Activated CD8-positive, alpha-beta memory T cell treated with anti-CD3 and anti-CD28 coated beads for 4 hours (primary cell): ENCODE measurements at places on chromosomes 4 and X.

- no peak for DNase-seq
Observed at GRCh38 chr4:38082021-38082420, 121.8 kb downstream of the PTTG2 start.

GRCh38 chrX:35700121-35700520 is 98.0 kb upstream of the MAGEB16 start:
- no peak for DNase-seq

DNA sequence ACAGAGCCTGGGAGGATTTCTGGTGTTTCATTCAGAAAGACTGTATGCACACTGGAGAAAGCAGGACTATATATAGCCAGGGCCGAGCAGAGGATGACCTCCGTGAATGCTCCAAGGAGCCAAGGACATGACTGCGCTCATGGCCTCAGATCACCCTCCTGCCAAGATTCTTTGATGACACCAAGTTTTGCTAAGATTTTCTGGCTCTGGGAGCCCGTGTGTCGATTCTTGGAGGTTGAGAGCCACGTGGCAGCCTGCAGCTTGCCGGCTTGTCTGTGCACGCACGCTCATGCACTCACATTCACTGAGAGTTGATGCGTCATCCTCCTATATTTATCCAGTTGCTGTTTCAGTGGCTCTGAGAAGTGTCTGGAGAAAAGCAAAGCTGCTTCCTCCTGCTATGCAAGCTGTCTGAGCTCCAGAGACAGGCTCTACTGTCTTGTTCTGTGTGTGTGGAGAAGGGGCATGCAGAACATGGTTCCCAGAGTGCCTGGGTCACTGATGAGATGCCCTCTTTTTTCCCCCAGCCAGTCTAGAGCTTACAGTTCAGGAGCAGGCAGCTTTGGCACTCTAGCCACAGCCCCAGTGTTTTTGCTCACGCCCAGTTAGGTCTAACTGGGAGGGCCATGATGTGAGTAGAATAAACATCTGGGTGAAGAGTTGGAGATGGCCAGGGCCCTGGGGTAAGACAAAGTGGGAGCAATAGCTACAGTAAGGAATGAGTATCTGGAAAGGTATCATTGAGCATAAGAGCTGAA is 64.9 kb upstream of the SCOC start:
- DNase-seq = no peak

DNA sequence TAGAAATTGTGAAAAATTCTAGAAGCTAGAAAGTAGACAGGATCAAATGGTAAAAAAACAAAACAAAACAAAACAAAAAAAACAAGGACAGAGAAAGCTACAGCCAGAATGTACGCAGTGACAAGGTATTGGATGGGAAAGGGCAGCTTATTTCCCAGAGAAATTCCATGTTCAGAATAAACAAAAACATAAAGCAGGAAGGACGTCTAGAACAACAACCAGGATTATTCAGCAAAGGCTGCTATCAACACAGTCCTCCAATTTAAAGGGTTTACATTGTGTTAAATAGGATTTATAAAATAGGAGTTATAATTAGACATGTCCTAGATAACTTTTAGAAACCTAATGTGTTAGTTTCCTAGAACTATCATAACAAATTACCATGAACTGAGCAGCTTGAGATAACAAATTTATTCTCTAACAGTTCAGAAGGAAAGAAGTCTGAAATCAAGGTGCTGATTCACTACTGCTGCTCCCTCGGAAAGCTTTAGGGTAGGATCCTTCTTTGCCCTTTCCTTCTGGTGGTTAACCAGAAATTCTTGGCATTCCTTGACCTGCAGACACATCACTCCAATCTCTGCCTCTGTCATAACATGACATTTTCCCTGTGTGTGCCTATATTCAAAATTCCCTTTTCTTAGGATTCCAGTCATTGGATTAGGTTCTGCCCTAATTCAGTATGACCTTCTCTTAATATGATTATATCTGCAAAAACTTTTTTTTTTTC is 175.6 kb downstream of the SNCA start:
- no peak for DNase-seq

DNA sequence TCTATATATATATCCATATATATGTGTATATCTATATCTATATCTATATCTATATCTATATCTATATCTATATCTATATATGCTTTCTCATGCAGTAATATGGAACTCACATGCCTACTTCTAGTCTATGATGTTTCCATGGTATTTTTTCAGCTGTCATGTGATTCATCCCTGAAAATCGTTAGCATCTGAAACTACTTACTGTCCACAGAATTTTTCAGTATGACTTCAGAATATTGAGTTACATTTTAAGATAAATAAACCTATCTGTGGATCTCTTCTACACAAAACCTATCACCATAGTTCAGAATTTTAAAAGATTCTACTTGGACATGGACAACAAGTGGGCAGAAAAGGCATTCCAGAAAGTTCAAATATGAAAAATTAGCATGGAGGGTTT is 855.1 kb upstream of the INTU start:
- DNase-seq = no peak

DNA sequence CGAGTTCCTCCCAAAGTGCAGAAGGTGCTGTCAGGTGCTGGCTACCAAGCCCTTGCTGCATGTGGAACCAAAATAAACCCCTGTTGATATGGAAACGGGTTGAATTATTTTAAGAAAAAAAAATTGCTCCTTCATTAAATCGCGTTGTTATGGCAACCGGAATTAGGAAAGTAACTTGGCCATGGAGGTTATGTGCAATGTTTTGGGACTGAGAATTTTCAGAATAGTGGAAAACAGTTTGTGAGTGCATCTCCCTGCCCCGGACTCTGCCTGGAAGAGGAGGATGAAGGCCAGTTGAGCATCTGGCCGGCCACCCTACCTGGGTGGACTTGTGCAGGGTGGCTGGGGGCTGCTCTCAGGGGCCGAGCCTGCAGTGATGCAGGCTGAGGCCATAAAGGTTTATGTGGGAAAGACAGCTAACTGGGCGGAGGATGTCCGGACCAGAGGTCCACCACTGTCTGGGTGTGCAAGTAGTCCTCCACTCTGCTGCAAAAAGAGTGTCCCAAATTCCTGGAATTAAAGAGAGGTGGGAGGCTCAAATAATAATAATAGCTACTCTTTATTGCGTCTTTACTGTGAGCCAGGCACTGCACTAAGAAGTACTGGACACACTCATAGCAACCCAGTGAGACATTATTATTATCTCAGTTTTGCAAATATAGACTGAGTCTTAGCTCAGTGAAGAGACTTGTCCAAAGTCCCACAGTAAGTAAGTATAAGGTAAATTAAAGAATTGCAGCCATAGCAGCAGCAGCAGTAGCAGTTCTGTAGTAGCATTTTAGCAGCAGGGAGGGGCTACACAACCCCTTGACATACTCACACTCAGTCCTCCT is 20.6 kb downstream of the RTL5 start:
- no peak for DNase-seq

- DNase-seq = no peak
Observed at GRCh38 chrX:104565791-104566680, at the start of gene IL1RAPL2. Gene IL1RAPL2 (plus strand): TSS chrX:104566199.

DNA sequence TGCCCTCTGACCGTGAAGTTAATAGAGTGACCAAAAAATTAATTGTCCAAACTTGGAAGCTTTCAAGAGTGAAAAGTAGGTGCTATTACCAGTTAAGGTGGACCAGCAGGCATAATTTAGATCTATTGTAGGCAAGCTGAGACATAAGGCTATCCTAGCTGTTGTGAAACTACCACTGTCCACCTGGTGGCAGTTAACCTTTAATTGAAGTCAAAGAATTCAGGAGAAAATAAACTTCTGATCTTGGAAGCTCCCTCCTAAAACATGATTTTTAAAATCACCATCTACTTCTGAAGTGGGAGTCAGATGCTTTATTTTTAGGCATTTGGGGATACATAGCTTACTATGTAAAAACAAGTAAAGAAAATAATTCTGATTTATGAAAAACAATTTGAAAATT is 636.3 kb upstream of the HTR2C start:
- no peak for DNase-seq
